ENCODE measurements at places on chromosomes 4 and X.

GRCh38 chr4:3276986-3277385 lies 15.8 kb upstream of the RGS12 start:
- DNase-seq: no peak

DNA sequence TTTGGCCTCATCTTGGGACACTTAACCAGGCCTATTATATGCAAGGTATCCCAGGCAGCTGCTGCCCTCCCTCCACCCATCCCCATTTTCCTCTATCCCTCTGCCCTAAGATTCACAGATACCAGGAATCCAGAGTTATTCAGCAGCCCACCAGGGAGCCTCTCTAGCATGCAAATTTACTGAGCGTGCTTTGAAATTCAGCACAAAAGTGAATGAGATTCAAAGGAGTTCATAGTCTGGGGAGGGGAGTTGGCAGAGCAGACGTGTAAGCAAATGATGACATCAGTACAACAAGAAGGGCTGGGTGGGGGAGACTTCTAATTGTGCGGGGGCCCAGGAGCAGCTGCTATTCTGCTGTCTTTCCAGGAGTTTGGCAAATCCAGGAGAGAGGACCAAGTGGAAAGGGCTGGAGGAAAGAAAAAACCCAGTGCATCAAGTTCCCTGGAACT lies 1.7 kb upstream of the MTM1 start:
- DNase-seq: no peak

DNA sequence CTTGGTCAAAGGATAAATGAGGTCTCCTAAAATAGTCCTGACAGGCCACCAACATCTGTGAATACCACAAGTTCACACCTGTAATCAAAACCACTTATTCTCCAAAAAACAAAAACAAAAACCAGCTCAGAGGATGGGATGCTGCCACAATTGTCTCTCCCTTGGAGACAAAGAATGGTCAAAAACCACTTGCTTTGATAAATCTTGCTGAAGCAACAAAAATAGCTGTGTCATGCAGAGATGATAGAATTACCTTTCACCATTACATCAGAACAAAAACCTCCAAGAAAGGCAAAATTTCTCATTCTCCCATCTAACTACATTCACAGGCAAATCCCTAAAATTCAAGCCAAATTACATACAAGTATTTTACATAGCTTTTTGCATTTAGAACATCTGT lies 180.4 kb downstream of the MAML3 start:
- DNase-seq: no peak

DNA sequence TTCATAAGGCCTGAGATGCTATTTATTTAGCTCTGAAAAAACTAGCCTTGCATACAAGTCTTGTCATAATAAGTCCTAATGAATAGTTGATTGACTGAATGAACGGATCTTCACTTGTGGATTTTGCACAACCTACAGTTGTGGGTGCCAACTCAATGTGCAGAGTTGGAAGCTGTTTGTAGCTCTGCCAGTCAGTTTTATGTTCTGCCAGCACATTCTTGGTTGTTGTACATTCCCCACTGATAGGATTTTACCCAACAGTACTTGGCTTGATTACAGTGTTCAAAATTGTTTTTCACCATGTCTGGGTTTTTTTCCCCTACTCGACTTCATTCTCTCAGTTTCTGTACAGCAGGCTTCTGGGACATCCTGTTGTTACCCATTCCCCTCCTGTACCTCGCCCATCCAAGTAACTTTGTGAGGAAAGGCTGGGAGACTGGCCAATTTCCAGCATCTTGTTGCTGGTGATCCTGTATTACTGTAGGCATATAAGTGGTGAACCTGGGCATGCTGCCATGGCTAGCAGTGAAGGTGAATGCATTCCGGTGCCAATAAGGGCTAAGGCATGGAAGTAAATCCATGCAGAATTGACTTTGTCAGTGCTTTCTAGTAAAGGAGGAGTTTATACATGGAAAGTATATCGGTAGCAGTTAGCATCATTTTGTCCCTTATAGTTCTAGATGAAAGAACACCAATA lies 22.8 kb downstream of the IL1RAPL1 start:
- DNase-seq: no peak

DNA sequence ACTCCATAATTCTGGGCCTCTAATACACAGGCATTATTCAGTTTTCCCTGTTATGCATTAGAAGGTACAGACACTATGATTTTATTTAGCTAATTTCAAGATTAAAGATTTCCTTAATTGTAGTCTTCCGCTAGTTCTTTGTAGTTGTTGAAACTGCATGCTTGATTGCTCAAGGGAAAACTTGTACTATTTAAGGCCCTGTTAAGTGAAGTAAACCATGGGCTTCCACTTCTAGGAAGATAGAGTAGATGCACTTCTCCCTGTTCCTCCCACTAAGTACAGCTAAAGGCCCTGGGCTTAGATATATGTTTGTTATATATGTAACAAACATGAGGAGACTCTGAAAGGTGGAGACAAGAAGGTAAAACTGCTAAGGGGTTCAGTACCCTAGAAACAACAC lies 215.8 kb upstream of the LEF1 start:
- no peak for DNase-seq

GRCh38 chr4:77433418-77433733 lies 172.2 kb upstream of the CXCL13 start:
- peak; percentile 12 for DNase-seq

GRCh38 chr4:3311095-3311372 lies 18.2 kb downstream of the RGS12 start:
- no peak for DNase-seq

- no peak for DNase-seq
Observed at GRCh38 chrX:119398587-119398973, 556 bp upstream of the SLC25A43 start.

- no peak for DNase-seq
Observed at GRCh38 chr4:142314686-142315085, 531.4 kb downstream of the INPP4B start.

GRCh38 chr4:148055844-148056243 lies 324.0 kb downstream of the ARHGAP10 start:
- DNase-seq: no peak

DNA sequence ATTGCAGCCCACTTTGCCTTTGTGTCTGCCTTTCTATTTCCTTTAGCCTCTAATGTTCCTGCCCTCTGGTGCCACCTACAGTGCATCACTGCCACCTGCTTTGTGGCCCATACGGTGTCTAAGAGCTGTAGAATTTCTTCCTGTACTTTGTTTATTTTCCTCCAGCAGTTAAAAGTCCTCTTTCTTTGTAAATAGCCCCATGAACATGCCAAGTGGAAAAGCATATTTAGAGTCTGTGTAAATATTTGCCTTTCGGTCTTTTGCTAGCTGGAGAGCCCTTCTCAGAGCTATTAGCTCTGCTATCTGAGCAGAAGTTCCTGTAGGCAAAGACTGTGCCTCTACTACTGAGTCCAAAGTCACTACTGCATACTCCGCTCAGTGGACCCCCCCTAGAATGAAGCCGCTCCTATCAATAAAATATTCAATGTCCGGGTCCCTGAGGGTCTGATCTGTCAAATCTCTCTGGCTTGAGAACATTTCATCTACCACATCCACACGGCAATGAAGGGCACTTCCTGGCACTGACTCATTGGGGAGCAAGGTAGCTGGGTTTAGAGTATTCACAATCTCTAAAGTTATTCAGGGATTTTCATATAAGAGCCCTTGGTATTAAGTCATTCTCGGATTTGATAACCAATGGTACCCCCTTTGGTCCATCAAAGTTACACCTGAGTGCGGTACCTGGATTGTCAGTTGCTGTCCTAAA lies 36.3 kb downstream of the SULT1E1 start:
- peak; percentile 10 for DNase-seq

DNA sequence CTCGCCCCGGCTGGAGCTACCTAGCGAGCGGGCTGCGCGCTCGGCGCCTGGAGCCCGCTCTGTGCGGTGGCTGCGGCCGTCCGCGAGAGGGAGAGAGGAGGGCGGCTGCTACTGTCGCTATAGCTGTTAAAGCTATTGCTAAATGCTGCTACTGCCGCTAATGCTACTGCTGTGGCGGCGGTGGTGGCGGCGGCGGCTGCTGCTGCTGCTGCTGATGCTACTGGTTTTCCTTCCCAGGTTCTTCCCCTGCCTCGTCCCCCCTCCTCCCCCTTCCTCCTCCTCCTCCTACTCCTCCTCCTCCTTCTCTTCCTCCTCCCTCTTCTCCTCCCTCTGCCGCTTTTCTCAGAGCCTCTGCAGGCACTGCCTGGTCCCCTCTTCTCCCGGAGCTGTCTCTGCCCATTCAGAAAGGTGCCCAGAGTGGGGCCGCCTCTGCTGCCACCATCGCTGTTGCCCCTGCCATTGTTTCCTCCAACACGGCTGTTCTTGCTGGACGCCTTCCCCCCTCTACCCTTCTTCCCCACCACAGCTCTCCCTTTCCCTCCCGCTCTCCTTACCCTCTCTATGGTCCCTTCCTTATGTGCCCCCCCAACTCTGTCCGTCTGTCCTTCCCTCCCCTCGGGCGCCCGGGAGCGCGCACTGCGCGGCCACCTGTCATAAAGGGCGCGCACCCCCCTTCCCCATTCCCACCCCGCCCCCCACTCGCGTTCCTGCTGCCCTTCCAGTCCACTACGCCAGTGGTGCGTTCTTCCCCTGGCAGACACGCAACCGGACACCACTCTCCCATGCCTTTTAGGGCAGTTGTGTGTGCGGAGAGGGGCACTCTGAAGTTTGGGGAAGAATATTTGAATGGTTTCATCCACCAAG lies at the start of gene NEXMIF:
NEXMIF (minus strand) TSS at position 228 of the 864 bp plus-strand sequence.
- peak; percentile 56 for DNase-seq

DNA sequence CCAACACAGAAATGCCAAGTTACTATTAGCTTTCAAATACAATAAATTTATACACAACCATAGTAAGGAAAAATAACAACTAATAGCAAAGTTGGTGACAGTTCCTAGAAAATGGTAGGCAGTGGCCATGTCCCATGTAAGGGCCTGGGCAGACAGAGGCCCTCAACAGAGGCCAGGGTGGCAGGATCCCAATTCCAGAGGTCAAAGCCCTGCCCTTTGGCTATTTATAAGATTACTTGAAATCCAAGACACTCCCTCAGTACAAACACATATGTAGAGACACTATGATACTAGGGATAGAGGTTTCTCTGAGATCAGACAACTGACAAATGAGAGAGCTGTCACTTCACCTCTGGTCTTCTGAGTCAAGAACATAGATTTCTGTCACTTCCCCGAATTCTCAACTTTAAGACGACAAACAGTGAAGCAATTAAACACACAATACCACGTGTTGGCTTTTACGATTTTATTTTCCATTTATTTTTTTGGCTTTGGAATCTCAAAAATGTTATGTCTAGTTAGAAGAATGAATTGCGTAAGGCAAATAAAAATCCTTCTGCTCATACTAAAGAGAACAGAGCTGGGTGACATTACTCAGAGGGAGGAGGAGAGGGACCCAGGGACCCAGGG lies 16.3 kb upstream of the MAOB start:
- no peak for DNase-seq

GRCh38 chr4:16411501-16412085 lies 185.3 kb upstream of the TAPT1 start:
- DNase-seq: no peak

DNA sequence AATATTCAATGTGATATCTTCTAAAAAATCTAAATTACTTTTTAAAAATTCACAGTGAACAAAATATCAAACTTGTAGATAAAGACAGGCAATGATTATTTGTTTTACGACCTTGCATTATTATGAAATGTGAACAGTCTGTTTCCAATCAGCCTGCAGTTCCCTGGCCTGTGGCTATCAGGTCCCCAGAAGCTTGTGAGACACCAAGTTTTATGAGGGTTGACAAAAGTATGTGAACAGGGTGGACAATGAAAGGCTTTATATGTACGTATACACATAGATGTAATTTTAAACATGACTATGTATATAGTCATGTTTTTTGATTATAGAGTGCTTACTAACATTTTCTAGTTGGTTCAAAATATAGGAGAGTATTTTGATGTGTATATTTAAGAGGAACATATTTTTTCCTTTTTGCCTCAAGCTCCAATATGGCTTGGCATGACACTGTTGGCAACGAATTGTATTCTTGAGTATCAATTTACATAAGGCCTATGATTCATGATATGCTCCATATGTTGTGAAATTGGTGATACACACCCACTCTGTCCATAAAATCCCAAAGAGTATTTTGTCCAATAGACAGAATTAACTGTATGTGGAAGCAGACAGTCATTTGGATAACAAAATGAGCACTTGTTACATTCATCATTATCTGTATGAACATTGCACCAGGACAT lies 55.7 kb downstream of the BTC start:
- no peak for DNase-seq

- DNase-seq: no peak
Observed at GRCh38 chr4:31655328-31655727, 935.2 kb downstream of the PCDH7 start.

DNA sequence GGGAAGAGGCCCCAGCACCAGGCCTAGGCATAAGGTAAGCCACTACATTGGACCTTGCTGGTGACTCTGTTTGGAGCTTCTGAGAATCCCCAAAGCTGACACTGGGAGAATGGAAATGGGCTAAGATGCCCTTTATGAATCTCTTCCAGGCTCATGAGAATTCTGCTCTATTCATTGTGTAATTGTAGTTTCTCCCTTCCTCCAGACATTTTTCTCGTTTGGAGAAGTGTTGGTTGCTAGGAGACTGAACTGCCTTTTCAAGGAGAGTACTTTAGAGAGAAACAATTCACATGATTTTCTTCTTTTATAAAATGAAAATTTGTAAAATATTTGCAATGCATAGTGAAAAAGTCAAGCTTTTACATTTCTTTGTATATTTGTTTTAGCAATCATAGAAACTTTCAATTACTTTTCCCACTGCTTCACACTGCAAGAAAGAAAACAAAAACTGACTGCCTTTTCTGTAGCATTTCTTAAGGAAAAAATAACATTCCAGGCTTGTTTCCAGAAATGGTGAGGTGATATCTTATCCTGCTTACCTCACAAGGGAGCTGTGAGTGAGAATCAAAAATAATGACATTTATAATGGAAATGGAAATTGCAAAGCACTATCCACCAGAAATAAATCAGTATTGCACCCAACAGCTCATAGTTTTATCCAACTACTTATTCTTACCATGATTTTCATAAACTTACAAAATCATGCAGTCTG lies 24.9 kb upstream of the DCHS2 start:
- DNase-seq: no peak

- DNase-seq: peak; percentile 75
Observed at GRCh38 chr4:4859325-4859798, at the start of gene MSX1. Gene MSX1, plus strand, starts transcription at chr4:4859665. Its CDS starts 235 bp downstream, at chr4:4859900.

GRCh38 chr4:118759481-118759880 lies 74.3 kb downstream of the METTL14 start:
- DNase-seq: no peak

DNA sequence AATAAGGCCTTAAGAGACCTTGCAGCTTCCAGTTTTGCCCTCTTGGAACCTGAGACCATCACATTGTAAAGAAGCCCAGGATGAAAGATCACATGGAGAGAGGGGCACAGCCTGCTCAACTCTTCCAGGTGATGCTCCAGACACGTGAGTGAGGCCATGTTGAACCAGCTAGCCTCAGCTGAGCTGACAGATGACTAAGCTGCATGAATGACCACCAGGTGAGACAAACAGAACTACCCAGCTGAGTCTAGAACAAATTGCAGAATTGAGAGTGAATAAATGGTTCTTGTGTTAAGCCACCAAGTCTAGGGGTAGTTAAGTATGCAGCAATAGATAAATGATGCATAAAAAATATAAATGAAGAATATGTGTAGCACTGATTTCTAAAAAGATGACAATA lies 16.8 kb upstream of the GPR82 start:
- no peak for DNase-seq
